ENCODE measurements at places on chromosomes 2 and 18.

GRCh38 chr18:7234091-7234490 lies 3.2 kb downstream of the LRRC30 start:
- DNase-seq, result no peak

DNA sequence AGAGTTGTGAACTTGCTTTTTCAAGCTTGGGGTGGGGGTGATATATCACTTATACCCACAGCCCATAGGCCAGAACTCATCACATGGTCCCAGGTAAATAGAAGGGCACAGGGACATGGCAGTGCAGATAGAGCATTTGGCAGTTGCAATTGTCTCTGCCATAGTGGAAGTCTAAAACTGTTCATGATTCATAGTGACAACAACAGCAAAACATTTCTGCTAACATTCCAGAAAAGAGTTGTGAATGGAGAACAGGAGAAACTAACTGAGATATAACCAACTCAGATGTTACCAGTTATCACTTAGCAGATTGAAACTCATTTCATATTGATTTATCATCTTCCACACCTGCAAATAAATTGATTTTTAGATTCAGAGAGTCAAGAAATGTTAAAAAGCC lies 278.6 kb upstream of the KYNU start:
- no peak for DNase-seq

DNA sequence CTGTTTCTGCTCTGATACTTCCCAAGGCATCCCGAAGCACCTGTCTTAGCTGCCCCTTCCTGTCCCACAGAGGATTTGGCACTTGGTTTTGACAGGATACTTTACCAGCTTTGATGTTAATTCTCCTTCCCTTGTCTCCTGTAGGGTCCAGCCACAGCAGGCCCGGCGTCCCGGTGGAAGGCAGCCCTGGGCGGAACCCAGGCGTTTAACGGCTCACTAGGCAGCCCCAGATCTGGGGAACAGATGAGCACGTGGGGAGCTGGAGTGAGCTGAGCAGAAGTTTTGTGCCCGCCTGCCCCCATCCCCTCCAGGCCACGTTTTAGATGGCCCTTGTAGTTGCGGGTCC lies 11.4 kb downstream of the ANKRD23 start:
- no peak for DNase-seq

- DNase-seq, result no peak
Observed at GRCh38 chr2:201357221-201357620, at the start of gene FLACC1. Gene FLACC1 (minus strand): TSS chr2:201357345. CDS start chr2:201351404, 5,941 bp downstream.

DNA sequence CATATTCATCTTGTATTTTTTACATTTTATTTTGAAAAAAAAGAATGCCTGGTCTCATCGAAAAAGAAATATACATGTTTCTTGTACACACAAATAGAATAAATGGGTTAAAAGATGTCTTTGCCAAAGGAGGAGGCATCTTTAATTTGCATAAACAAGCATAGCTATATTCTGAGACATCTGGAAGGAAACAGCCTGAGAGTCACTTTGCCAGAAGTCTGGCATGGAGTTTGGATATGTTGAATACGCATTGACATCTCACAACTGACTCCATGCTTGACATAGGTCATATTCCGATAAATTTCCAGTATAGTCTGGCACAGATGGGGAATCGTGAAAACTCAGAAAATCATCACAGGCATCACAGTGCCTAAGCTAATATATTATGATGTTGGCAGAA lies 1317.5 kb upstream of the CELF4 start:
- no peak for DNase-seq

DNA sequence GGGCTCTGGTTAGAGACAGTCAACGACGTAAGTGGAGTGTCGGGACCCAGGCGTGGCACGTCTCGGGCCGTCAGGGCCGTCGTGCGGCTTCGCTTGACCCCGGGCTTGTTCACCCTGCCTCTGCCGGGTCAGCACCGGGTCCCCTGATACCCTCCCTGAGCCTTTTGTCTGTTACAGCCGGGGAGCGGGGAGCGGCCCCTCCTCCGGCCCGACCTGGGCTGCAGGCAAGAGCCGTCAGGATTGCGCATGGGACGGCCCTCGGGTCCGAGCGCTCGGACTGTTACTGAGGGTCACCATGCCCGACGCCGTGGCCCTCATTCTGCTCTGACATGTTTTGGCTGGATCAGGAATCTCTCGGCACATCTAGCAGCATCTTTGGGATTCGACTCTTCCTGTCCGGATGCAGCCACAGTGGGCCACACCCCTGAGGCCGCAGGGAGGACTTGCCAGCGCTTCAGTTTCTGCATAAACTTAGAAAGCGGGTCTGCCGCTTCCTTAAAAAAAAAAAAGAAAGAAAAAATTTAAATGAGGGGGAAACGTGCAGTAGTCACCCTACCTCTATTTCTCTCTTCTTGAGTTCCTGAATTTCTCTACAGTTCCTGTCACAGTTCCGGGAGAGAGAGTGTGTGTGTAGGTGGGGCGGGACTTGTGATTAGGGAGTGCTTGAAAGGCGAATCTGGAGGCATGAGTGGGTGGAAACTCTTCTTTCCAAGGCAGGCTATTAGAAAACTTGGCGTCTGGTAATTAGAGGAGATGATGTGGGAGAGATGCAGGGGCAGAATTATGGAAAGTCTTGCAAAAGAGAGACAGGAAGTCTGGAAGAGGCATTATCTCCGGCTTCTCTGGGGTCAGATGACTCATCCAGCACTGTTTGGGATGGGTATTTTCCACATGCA lies 909 bp downstream of the TMEM87B start:
- DNase-seq, result peak; percentile 4

DNA sequence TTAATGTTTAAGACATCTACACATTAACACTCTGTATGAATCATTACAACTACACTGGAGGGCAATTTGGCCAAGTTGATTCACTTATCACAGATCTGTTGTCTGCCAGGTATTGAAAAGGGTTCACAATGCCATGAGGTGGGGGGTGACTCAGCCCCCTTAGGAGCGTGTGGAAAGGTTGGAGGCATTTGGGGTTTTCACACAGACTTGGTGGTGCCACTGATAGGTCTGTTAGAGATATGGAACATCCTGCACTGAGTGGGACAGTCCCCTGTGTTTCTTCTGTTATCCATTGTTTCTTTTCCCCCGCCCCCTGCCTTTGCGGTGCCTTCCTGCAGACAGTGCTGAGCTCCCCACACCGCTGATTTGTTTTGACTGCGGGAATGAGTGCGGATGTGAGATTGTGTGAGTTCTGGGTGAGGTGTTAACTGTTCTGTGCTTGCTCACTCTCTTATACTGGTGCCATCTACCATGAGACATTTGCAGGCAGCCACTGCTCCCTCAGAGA lies 9.3 kb upstream of the TSN start:
- DNase-seq, result no peak

GRCh38 chr18:12637393-12637792 lies 20.5 kb downstream of the SPIRE1 start:
- no peak for DNase-seq

- DNase-seq, result no peak
Observed at GRCh38 chr18:68848242-68848641, 50.4 kb downstream of the CCDC102B start.

DNA sequence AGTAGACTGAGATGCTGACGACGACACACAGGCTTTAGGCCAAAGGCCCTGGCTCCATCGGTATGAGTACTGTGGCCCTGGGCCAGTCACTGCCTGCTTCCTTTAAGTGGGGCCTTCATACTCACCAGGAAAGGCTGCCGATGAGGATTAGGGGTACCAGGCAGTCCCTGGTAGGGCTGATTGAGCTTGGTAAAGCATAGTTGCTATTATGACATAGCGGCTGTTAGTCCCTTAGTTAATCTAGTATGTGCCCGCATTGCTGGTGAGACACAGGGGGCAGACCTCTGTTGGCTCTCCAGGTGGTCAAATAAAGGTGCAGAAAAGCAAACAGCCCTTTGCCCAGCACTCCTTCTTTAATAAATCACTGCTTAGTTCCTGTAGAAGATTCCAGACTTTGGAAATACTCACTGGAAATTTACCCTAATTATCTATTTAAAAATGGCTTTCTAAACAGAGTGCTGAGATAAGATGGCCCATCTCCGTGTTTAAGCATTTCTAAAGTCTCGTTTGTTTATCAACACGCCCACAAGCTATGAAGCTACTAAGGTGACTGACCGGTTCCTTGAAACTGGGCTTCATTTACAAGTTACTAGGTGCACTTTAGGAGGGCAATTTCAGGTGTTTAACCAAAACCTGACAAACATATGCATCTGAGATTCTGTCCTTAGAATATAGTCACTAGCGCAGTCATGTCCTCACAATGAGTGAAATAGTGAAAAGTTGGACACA lies 8.7 kb upstream of the BIN1 start:
- no peak for DNase-seq

DNA sequence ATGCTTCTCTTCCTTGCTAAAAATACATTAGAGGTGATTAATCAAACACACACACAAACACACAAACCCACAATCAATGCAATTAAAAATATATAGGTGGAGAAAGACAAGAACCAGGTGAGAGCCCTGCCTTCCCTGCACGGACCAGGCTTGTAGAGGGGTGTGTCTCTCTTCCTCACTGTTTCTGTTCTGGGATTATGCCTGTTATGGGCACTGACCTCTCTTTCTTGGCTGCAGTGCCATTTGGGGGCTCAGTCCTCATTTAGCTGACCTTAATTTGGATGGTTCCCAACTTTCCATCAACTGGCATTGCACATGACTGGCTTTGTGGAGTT lies 89.8 kb downstream of the SH3RF3 start:
- no peak for DNase-seq

DNA sequence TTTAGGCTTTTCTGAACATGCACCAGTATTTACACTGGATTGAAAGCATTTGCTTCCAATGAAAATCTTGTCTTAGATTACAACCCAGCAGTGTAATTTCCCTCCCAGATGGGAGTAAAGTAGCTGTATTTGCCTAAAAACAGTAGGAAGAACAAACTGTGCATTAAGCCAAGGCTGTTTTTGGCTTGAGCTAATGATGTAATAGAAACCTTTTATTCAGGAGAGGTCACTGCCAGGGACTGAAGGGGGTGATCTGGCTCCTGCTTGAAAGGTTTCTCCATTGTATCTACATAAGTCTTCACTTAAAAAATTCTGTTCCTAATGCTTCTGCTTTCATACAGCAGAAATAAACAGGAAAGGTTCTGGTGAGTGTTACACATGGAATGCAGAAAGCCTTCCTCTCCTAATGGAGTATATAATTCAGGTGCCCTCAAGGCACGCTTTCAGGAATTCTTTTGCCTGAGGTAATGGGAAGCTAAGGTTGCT lies 74.4 kb downstream of the MEIS1 start:
- no peak for DNase-seq

DNA sequence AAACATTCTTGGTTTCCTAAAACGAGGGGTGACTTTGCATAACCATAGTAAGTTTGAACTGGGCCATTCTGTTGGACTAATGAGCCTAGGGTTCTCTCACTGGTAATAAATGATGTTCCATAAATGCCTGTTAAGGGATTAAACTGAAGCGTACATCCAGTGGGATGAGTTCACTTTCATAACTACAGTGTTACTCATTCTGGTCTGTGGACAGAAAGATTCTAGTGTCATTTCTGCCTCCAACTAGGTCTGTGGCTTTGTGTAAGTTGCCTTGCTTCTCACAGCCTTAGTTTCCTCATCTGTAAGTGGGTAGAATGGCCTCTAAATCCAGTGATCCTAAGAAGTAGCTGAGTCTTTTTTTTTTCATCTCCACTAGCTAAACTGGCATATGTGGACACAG lies 1860.6 kb upstream of the PIK3C3 start:
- DNase-seq, result no peak
